ENCODE measurements at places on chromosomes 2 and 18. TPM values are rescaled to one million over a fixed set of nuclear protein-coding genes. Genes with fewer than 3 reads are reported as not detected.
A peak's percentile ranks its signal among the peaks of the same experiment; 100 is the strongest.

The CPLX4 gene
- not detected for total RNA-seq

The ASPRV1 gene
- total RNA-seq, result 0.28 TPM

The VIL1 gene
- not detected for total RNA-seq

The DSC3 gene
- under 0.01 TPM for total RNA-seq

The SERPINB13 gene
- not detected for total RNA-seq

The RFX8 gene
- 1.9 TPM for total RNA-seq

The EFR3B gene
- total RNA-seq, result 0.90 TPM

The ZNF804A gene
- total RNA-seq, result 3.3 TPM

The NCKAP5 gene
- total RNA-seq, result 3.9 TPM

DNA sequence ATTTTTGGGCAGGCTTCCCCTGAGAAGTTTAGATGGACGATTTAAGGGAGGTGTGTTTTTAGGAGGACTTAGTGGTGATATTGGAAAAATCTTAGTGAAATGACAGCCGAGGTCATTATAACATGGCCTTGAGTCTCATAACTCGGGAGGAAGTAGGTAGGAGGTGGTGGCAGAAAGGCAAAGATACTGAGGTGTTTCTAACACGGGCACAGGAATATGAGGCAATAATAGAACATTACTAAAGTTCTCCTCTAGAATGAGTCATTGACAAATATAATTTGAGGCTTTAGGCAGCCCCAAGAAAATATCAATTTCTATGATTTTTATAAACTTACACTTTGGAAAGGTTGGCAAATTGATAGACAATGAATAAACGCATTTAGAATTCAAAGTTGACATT, 146.1 kb upstream of the ZEB2 start:
- H3K27me3 ChIP-seq, result no peaks in the 10 kb centered on the region
- H3K4me3 ChIP-seq, result no peak overlapping the region
- H3K27ac ChIP-seq, result no peak overlapping the region
- DNase-seq, result peak; percentile 28

DNA sequence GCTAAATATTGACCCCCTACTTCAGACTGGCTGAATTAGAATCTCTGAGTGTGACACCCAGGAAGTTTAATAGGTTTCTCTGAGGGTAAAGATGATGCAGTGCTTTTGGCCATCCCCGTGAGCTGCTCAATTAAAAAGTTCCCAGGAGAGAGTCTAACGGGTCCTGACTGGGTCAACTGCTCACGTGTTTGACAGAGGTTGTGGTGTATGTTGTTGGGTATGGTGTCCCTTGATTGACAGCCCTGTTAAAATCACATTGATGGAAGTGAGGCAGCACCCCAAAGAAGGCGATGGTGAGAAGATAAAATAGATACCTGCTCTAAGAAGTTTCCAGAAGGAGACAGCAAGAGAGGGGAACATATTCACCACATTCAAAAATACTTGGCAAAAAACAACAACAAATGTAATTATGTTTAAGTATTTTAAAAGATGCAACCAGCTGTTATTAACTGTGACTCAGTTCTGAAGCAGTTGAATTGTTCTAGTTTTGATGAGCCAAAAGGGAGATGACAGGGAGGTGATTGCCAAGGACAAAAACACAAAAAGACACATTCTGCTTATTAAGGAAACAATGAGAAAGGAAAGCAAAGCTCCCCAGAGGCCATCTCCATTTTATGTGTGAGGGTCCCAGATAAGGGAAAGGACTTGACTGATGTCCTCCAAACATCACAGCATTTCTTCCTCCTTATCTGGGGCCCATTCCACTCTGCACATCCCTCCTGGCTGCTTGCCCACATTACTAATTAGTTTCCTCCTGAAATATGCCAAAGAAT, 11.5 kb upstream of the GMCL1 start:
- no peaks in the 10 kb centered on the region for H3K27me3 ChIP-seq
- peaks cover 17% of the 10 kb centered on the region for H3K36me3 ChIP-seq
- no peak overlapping the region for H3K4me3 ChIP-seq
- H3K27ac ChIP-seq, result no peak overlapping the region

- peak; percentile 10 for DNase-seq
- H3K27ac ChIP-seq, result no peak overlapping the region
- no peaks in the 10 kb centered on the region for H3K36me3 ChIP-seq
- H3K27me3 ChIP-seq, result peaks cover 22% of the 10 kb centered on the region
- peaks cover 19% of the 10 kb centered on the region for H3K4me1 ChIP-seq
Observed at GRCh38 chr2:113281910-113282746, 3.4 kb upstream of the PAX8 start.

DNA sequence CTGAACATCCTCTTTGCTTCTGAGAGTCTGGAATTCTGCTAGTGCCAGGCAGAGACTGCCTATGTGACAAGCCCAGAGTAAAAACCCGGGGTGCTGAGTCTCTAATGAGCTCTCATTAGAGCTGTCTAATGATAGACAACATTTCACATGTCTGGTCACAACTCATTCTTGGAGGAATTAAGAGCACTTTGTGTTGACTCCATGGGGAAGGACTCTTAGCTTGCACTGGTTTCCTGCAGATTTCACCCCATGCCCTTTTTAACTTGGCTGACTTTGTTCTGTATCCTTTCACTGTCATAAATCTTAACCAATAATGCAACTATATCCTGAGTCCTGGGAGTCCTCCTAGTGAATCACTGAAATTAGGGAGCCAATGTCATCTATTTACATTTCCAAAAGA, 33.5 kb downstream of the FBXO15 start:
- peak overlapping the region; percentile 4 for H3K27ac ChIP-seq
- H3K36me3 ChIP-seq, result no peaks in the 10 kb centered on the region
- H3K27me3 ChIP-seq, result no peaks in the 10 kb centered on the region
- peak; percentile 24 for DNase-seq
- peaks cover 11% of the 10 kb centered on the region for H3K4me1 ChIP-seq

GRCh38 chr2:38792751-38793150, 14.7 kb downstream of the GEMIN6 start:
- no peak for DNase-seq
- no peak overlapping the region for H3K4me3 ChIP-seq
- no peaks in the 10 kb centered on the region for H3K36me3 ChIP-seq
- H3K27ac ChIP-seq, result no peak overlapping the region
- no peaks in the 10 kb centered on the region for H3K4me1 ChIP-seq
- H3K27me3 ChIP-seq, result no peaks in the 10 kb centered on the region

GRCh38 chr2:175880-176820, 87.7 kb downstream of the SH3YL1 start:
- peak; percentile 1 for DNase-seq
- H3K4me3 ChIP-seq, result no peak overlapping the region
- H3K27ac ChIP-seq, result no peak overlapping the region
- H3K27me3 ChIP-seq, result no peaks in the 10 kb centered on the region

- peak; percentile 91 for DNase-seq
- peaks cover 25% of the 10 kb centered on the region for H3K4me1 ChIP-seq
- no peaks in the 10 kb centered on the region for H3K27me3 ChIP-seq
- peaks cover 28% of the 10 kb centered on the region for H3K36me3 ChIP-seq
- H3K4me3 ChIP-seq, result no peak overlapping the region
Observed at GRCh38 chr2:101830555-101830954, 133.0 kb downstream of the MAP4K4 start.

DNA sequence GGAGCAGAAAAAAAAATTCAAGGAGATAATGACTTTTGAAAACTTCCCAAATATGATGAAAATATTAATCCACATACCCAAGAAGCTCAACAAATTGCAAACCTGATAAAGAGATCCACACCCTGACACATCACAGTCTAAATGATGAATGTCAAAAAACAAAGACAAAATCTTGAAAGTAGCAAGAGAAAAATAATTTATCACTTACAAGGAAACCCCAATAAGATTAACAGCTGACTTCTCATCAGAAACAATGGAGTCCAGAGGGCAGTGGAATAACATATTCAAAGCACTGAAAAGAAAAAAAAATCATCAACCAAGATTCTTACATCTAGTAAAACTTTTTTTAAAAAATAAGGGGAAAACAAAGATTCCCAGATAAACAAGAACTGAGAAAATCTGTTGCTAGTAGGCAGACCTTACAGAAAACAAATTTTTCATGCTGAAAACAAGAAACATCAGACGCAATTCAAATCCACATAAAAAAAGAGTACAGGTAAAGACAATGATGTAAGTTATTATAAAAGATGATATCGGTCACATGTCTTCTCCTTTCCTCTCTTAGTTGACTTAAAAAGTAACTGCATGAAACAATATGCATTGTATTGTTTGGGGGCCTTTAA, 21.3 kb downstream of the SLC66A2 start:
- DNase-seq, result peak; percentile 13
- H3K27ac ChIP-seq, result no peak overlapping the region
- H3K4me1 ChIP-seq, result no peaks in the 10 kb centered on the region
- peaks cover 28% of the 10 kb centered on the region for H3K36me3 ChIP-seq
- no peak overlapping the region for H3K4me3 ChIP-seq
- H3K27me3 ChIP-seq, result no peaks in the 10 kb centered on the region

DNA sequence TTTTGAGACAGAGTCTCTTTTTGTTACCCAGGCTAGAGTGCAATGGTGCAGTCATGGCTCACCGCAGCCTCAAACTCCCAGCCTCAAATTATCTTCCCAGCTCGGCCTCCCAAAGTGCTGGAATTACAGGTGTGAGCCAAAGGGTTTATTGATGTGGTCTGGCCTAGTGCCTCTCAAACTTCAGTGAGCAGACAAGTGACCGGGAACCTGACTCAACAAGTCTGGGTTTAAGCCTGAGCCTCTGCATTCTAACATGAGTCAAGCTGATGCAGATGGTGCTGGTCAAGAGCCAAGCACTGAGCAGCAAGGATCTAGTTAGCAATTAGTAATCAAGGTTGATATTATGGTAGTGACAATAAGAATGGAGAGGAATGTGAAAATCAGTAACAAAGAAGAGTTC, 21.3 kb downstream of the CDK15 start:
- peak; percentile 75 for DNase-seq
- H3K27ac ChIP-seq, result no peak overlapping the region
- no peaks in the 10 kb centered on the region for H3K36me3 ChIP-seq
- H3K4me1 ChIP-seq, result peaks cover 11% of the 10 kb centered on the region
- H3K4me3 ChIP-seq, result no peak overlapping the region
- H3K27me3 ChIP-seq, result no peaks in the 10 kb centered on the region

DNA sequence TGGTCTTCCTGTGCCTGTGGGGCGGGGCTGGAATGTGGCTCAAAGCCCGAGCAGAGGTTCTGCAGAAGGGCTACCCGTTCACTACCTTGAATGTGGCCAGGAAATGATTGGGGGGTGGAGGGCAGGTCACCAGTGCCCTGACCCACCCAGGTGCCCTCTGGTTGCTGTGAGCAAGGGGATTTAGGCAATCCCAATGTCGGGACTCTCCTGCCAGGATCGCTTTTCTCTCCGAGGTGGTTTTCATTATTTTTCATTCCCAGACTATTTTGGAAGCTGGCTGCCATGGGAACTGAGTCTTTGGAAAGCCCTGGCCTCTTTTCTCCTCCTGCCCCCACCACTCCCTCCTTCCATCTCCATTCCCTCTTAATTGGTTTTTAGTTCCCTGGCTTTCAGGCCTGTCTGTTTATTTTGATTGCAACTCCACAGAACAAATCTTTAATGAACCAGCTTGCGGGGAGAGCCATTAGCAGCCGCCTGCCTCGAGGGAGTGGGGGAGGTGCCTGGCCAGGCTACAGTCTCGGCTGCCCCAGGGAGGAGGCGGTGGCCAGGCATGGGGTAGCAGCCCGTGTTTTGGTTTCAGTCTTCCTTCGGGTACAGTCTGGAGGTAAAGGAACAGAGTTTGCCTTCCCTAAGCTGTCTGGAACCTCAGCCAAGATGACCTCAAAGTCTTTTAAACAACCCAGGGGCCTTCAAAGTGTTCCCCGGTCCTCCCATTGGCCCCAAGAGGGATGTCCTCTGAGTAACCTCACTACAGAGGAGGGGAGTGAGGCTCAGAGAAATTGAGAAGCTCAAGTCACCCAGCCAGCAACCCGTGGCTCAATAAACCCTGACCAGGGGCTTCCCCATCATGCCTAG, 114.4 kb upstream of the HAAO start:
- DNase-seq, result peak; percentile 27
- no peak overlapping the region for H3K4me3 ChIP-seq
- no peaks in the 10 kb centered on the region for H3K27me3 ChIP-seq
- peaks cover 25% of the 10 kb centered on the region for H3K4me1 ChIP-seq

DNA sequence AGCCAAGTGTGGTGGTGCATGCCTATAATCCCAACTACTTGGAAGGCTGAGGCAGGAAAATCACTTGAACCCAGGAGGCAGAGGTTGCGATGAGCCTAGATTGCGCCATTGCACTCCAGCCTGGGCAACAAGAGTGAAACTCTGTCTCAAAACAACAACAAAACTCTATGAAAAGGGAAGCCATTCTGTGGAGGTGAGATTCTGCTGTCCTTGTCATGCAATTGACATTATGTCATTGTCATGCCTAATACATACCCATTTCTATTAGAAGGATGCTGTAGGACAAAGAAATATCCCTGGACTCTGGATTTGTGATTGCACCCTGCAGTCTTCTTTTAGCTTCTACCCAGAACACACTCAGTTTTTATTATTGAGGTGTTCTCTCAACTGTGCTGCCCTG, 8.6 kb downstream of the RASGRP3 start:
- DNase-seq, result no peak
- no peaks in the 10 kb centered on the region for H3K36me3 ChIP-seq
- H3K27me3 ChIP-seq, result no peaks in the 10 kb centered on the region
- H3K4me1 ChIP-seq, result peaks cover 4% of the 10 kb centered on the region
- H3K27ac ChIP-seq, result no peak overlapping the region

GRCh38 chr2:16638946-16639345, 26.7 kb downstream of the CYRIA start:
- no peak overlapping the region for H3K4me3 ChIP-seq
- H3K36me3 ChIP-seq, result no peaks in the 10 kb centered on the region
- peaks cover 11% of the 10 kb centered on the region for H3K4me1 ChIP-seq
- H3K27ac ChIP-seq, result no peak overlapping the region
- no peaks in the 10 kb centered on the region for H3K27me3 ChIP-seq

DNA sequence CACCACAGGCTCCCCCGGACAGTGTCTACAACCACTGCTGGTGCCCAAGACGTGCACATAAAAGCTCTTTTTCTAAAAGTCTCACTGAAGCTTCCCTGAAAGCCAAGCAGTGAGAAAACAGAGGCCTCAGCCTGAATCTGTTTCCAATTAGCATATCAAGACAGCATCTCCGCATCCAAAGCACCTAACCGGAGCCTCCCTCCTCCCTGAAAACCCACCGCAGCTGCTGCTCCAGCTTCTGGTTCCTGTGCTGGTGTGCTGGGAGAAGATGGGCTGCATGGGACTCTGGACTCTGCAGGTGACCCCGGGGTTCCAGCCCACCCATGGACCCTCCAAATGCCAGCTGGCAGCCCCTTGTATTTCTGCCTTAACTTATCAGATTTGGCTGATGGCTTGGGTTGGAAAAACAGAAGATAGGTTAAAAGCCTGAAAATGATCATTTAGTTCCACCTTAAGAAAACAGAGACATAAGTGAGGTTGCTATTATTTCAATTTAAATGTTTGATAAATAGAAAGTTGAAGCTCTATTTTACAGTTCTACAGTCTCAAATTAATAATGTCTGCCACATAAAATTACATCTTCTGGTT, 103.3 kb downstream of the TMEM18 start:
- H3K36me3 ChIP-seq, result no peaks in the 10 kb centered on the region
- no peak overlapping the region for H3K4me3 ChIP-seq
- no peaks in the 10 kb centered on the region for H3K4me1 ChIP-seq
- no peak overlapping the region for H3K27ac ChIP-seq
- DNase-seq, result no peak
- no peaks in the 10 kb centered on the region for H3K27me3 ChIP-seq

- H3K27ac ChIP-seq, result no peak overlapping the region
- no peak for DNase-seq
- no peaks in the 10 kb centered on the region for H3K27me3 ChIP-seq
- no peak overlapping the region for H3K4me3 ChIP-seq
- no peaks in the 10 kb centered on the region for H3K4me1 ChIP-seq
- no peaks in the 10 kb centered on the region for H3K36me3 ChIP-seq
Observed at GRCh38 chr2:209519271-209519670, 95.4 kb downstream of the MAP2 start.

GRCh38 chr2:7692657-7693161, 775.5 kb downstream of the RNF144A start:
- peak; percentile 53 for DNase-seq
- no peaks in the 10 kb centered on the region for H3K4me1 ChIP-seq
- H3K36me3 ChIP-seq, result no peaks in the 10 kb centered on the region
- H3K27ac ChIP-seq, result no peak overlapping the region
- H3K27me3 ChIP-seq, result no peaks in the 10 kb centered on the region
- H3K4me3 ChIP-seq, result no peak overlapping the region
